Activated naive CD4-positive, alpha-beta T cell treated with anti-CD3 and anti-CD28 coated beads, Interleukin-2, amount 50 U/mL, for 72 hours (primary cell): ENCODE measurements at places on chromosomes 16 and 17. TPM values are rescaled to one million over a fixed set of nuclear protein-coding genes. Genes with fewer than 3 reads are reported as not detected.

The PRSS21 gene
- 1.8 TPM for total RNA-seq

The LRRC3C gene
- not detected for total RNA-seq

The SLC6A2 gene
- not detected for total RNA-seq

The PMP22 gene
- total RNA-seq: not detected

The SLC38A8 gene
- not detected for total RNA-seq

The CCL14 gene
- total RNA-seq: not detected

The SRCIN1 gene
- total RNA-seq: 1.2 TPM

The TLCD3B gene
- total RNA-seq: 3.4 TPM

The CPD gene
- 37.7 TPM for total RNA-seq

The TTLL6 gene
- not detected for total RNA-seq

The ADAMTS18 gene
- total RNA-seq: not detected

The HSF5 gene
- total RNA-seq: 3.9 TPM

The PIPOX gene
- total RNA-seq: 3.0 TPM

The TPSG1 gene
- total RNA-seq: not detected

The FBXW10B gene
- 0.23 TPM for total RNA-seq

The SUMO2 gene
- 557 TPM for total RNA-seq

The ZFP3 gene
- total RNA-seq: 1.7 TPM

The PPP1R27 gene
- not detected for total RNA-seq

The IGF2BP1 gene
- total RNA-seq: 0.49 TPM

The CCL1 gene
- not detected for total RNA-seq

The CCL18 gene
- 0.37 TPM for total RNA-seq

The HES7 gene
- total RNA-seq: 7.5 TPM

The MYH1 gene
- not detected for total RNA-seq
